ENCODE measurements at places on chromosomes 7 and 10. TPM values are rescaled to one million over a fixed set of nuclear protein-coding genes. Genes with fewer than 3 reads are reported as not detected.

Gene ACHE
- 11.3 TPM for polyA plus RNA-seq

Gene CDC14C
- polyA plus RNA-seq, result not detected

Gene ANKRD30A
- polyA plus RNA-seq, result 0.02 TPM

Gene CRHR2
- polyA plus RNA-seq, result 0.45 TPM

Gene TMEM178B
- 13.3 TPM for polyA plus RNA-seq

Gene RP9
- 16.3 TPM for polyA plus RNA-seq

Gene DNMBP
- 5.5 TPM for polyA plus RNA-seq

Gene HEPACAM2
- not detected for polyA plus RNA-seq

Gene BCCIP
- 61.2 TPM for polyA plus RNA-seq

Gene UCN3
- not detected for polyA plus RNA-seq

Gene VTI1A
- 9.1 TPM for polyA plus RNA-seq

Gene NEBL
- polyA plus RNA-seq, result 257 TPM

Gene DNAJC2
- 15.0 TPM for polyA plus RNA-seq

Gene MORN4
- 23.3 TPM for polyA plus RNA-seq

Gene SEMA3E
- polyA plus RNA-seq, result 0.02 TPM

Gene INSIG1
- 21.5 TPM for polyA plus RNA-seq

Gene WNT8B
- not detected for polyA plus RNA-seq

Gene ZSCAN25
- polyA plus RNA-seq, result 3.8 TPM

Gene MRPL43
- polyA plus RNA-seq, result 90.6 TPM

Gene RBP3
- polyA plus RNA-seq, result not detected

Gene DDIT4
- polyA plus RNA-seq, result 53.6 TPM

Gene NAT16
- polyA plus RNA-seq, result not detected

Gene TNS3
- polyA plus RNA-seq, result 19.7 TPM

Gene INHBA
- polyA plus RNA-seq, result 3.3 TPM

Gene RRP12
- polyA plus RNA-seq, result 18.4 TPM

Gene PDGFA
- 18.3 TPM for polyA plus RNA-seq

Gene ADAM22
- polyA plus RNA-seq, result 0.57 TPM

Gene CH25H
- 1.8 TPM for polyA plus RNA-seq

Gene MYH16
- not detected for polyA plus RNA-seq

Gene ANKRD1
- 4,109 TPM for polyA plus RNA-seq

Gene KCND2
- 0.02 TPM for polyA plus RNA-seq

Gene ZNF786
- polyA plus RNA-seq, result 2.1 TPM

Gene OPN1SW
- not detected for polyA plus RNA-seq

Gene CDHR1
- 3.6 TPM for polyA plus RNA-seq

Gene CCNY
- polyA plus RNA-seq, result 27.7 TPM

Gene OR6B1
- not detected for polyA plus RNA-seq

Gene TRPV5
- not detected for polyA plus RNA-seq

Gene HECW1
- 0.16 TPM for polyA plus RNA-seq

Gene HMX2
- not detected for polyA plus RNA-seq

Gene TMEM213
- not detected for polyA plus RNA-seq

Gene TRPV6
- not detected for polyA plus RNA-seq

Gene KIN
- 7.1 TPM for polyA plus RNA-seq

Gene OR13A1
- polyA plus RNA-seq, result not detected

Gene TTYH3
- polyA plus RNA-seq, result 8.1 TPM

Gene SLC13A1
- not detected for polyA plus RNA-seq

Gene SPDYE11
- polyA plus RNA-seq, result not detected

Data from right cardiac atrium (tissue), 5 donors.